Activated T-helper 17 cell treated with anti-CD3 and anti-CD28 coated beads, Interleukin-2, amount 50 U/mL, for 72 hours (primary cell): ENCODE measurements at places on chromosomes 2 and 18.
A peak's percentile ranks its signal among the peaks of the same experiment; 100 is the strongest.

- ATAC-seq: no peak
Observed at GRCh38 chr2:234564699-234565098, 67.8 kb upstream of the ARL4C start.

- no peak for ATAC-seq
Observed at GRCh38 chr18:66495844-66496243, 108.0 kb downstream of the CDH19 start.

GRCh38 chr2:200252265-200253067 is 54.0 kb upstream of the SPATS2L start:
- ATAC-seq: no peak

DNA sequence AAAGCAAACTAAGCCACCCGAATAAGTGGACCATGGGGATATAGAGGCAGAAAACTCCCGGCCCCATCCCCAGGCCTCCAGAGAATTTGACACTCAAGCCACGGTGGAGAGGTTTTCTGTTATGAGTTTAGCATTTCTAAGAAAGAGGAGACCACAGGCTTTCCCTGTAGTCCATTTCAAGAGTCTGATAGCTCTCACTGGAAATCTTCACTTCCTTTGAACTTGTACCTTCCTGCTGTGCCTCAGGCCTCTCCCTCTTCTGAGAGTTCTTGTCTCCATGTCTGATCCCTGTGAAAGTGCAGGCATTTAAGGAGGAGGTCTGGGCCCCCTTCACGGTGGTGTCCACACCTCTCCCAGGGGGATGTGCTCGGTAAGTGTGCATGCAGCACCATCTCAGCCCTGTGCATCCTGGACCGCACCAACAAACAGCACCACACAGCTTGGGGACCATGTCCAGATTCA is 113.7 kb downstream of the BCL2 start:
- ATAC-seq: peak; percentile 54

- no peak for ATAC-seq
Observed at GRCh38 chr2:196719110-196719872, 79.8 kb downstream of the CCDC150 start.

GRCh38 chr2:165008730-165009315 is 53.5 kb upstream of the SLC38A11 start:
- ATAC-seq: no peak

GRCh38 chr2:190467575-190468083 is 59.5 kb downstream of the MFSD6 start:
- ATAC-seq: no peak

DNA sequence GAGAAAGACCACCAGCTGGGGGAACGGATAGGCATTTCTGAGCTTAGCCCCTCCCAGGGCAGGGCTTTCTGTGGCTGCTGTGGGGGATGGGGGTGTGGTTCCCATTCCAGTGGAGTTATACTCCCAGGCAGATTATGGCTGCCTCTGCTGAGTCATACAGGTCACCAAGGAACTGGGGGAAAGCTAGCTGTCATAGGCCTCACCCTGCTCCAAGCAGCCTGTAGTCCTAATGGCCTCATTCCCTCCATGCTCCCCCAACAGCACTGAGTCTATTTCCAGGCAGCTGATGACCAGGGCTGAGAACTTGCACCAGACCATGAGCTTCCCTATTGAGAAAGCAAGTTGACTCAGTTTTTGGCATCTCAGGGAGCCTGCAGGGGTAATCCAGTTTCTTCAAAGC is 87.1 kb downstream of the GPR39 start:
- ATAC-seq: no peak

DNA sequence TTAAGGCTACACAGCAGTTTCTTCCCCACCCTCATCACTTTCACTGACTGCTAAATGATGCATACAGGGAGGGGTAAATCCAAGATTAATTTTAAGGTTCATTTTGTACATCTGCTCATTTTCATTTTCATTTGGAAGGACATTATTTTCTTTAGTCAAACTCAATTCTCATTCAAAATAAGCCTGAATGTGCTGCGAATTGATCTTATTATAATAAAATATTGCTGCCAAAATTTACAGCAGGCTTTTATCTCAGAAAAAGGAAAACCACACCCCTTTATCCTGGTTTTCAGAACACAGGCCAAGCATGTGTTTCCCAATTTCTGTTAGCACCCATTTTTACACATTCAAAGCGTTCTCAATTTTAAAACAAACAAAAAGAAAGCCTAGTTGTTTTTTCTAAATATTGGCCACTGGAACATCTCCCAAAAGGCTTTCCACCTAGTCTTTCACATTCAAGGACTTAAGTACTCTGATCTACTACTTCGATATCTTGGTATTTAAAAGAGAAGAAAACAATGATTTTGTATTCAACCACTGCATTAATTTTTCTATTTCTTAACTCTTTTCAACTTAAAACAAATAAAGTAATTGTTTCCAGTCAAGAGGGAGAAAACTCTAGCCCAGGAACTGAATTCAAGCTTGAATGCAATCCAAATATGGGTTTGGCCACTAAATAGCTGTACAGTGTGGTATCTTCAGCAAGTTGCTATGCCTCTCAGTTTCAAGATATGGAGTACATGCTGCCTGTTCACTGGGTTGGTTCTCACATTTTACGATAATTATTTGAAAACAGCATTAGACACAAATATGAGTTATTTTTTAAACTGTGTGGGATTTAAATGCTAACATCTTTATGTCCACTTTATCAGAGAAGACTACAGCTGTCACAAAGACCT is 52.5 kb downstream of the CDH2 start:
- ATAC-seq: no peak

DNA sequence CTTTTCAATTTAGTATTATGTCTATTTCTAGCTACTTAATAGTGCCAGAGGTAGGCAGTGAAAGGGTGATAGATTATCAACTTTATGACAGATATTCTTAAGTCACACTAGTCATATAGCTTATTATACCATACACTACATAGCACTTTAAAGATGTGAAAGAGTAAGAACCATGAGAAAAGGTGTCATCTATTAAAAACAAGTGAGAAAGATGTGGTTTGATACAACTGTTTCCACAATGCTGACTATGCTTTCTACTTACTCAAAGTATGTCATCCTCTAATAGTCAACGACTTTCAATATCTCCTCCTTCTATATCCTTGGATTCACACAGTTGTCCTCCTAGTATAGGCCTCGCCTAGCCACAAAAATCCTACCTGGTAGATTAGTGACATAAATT is 132.9 kb upstream of the WDSUB1 start:
- no peak for ATAC-seq

- ATAC-seq: no peak
Observed at GRCh38 chr2:20198001-20198400, 26.9 kb downstream of the SDC1 start.

DNA sequence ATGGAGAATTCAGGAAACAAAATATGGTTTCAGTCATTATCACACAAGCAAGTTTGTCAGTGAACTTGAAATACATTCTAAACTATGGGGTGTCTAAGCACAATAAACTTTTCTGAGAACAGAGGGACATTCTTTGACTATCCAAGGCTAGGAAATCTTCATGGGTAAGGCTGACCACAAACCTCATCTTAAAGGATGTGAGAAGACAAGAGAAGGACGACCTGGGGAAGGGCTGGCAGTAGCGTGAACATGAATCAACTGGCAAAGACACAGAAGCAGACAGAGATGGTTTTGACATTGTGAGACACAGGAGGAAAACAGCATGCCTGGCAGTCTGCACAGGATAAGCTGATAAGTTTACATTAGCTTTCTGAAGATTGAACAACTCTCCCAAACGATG is 752.4 kb upstream of the SLC8A1 start:
- ATAC-seq: no peak

- peak; percentile 47 for ATAC-seq
Observed at GRCh38 chr2:7730449-7730848, 813.2 kb downstream of the RNF144A start.

DNA sequence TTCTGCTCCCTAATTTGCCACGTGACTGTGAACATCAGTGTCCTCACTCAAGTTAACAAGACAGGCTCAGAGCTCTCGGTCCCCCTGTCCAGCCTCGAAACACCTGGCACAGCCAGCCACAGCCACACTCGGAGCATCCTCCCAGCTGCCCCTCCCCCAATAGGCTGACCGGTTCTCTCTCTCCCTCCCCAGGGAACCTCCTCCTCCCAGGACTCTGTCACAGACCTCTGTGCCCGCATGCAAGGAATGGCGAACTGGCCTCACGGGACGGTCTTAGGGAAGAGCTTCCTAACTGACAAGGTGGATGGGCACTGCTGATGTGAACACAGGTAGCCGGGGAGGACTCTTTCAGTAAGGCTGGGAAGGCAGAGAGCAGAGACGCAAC is 18.8 kb downstream of the CYP26B1 start:
- ATAC-seq: no peak

- ATAC-seq: no peak
Observed at GRCh38 chr2:30326497-30326896, 95.2 kb downstream of the LBH start.
